ENCODE measurements at places on chromosomes 6 and 20.

DNA sequence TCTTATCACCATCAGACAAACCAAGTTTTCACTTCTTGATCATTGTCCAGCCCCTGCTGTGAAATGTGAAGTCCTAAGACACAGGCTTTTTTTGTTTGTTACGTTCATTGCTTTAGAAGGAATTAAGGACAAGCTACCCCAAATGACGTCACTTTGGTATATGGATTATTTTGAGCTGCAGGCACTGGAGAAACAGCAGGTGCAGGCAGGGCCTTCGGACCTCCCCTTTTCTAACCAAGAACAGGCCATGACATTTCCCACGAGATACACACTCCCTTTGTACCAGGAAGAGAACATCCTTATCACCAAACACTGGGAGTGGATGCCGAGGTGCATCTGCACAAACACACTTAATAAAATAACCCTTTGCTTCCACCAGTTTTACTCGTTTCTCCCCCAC is 418.0 kb upstream of the SULF2 start:
- DNase-seq = no peak

DNA sequence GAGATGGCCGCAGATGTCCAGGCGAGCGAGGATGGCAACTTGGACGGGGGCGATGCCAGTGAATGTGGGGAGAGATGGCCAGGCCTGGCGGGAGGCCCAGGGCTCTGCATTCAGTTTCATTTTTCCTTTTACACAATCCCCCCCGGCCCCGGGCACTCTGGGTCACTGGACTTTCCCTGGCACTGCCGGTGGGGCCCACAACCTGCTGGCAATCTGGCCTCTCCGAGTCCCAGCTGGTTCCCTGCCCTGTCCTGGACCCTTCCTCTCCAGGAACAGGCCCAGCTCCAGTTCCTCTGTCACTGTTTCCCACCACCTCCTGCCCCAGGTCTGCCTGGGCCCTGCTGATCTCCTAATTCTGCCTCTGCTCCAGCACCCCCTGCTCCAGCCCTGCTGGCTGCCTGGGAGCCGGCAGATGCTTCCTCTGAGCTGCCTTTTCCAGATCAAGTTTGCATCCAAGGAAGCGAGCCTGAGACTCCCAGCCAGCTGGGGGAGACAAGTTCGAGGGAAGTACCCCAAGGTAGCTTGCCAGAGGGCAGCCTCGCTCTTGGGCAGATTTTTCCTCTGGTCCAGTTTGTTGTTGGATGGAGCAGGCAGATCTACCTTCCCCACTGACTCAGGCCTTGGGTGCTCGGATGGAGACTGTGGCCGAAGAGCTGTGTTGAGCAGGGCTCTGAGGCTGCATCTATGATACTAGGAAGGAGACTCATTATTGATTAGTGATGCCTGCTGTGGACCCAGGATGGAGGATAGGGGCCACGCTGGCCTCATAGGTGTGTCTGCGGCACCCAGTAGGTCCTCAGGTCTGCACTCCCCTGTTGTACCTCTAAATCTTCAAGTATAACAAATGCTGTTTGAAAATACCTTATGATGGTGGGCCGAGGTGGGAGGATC is 83.2 kb downstream of the CEBPB start:
- DNase-seq = no peak

- peak; percentile 28 for DNase-seq
Measured at GRCh38 chr6:27545271-27546046, 72.6 kb upstream of the ZNF184 start.

DNA sequence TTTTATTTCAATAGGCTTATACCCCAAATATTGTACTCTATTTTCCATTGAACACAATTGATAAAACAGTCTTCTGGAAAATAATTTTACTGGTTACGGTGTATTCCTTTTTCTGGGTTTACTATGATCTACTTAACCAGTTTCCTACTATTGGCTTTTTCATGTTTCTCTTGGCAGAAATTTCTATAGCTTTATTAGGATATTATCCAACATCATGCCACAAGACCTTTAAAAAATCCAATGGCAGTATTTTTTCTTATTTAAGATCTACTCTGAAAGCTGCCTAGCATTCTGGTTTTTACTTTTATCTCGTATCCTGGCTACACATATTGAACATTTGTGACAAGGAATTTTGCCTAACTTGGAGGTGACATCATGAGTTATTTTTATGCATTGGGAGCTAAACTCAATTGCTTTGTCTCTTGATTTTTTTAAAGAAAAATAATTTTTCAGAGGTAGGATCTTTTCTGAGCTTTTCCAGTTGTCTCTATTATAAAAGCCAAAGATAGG is 45.5 kb downstream of the SLC9A8 start:
- no peak for DNase-seq

GRCh38 chr20:57860576-57860975 is 150.8 kb upstream of the PMEPA1 start:
- no peak for DNase-seq

DNA sequence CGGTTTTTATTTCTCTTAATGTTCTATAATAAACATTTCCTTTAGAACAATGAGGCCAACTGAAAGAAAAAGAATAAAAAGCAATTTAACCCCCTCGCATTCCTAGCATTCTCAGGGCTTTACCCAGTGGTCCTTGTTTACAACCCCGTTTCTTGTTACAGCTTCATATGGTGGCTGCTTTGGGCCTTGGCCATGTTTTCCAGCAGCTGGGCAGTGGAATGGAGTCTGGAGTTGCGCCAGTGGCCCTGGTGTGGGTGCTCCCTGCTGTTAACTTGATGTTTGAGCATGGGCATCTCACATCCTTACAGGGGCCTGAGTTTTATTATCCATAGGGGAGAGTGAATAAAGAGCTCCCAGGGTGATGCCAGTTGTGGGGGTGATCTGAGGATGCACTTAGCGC is 18.8 kb downstream of the EFCAB8 start:
- DNase-seq = no peak

- DNase-seq = no peak
Measured at GRCh38 chr20:38065764-38066375, 32.3 kb downstream of the RPRD1B start.

GRCh38 chr6:65627015-65627414 is 80.0 kb downstream of the EYS start:
- DNase-seq = no peak

DNA sequence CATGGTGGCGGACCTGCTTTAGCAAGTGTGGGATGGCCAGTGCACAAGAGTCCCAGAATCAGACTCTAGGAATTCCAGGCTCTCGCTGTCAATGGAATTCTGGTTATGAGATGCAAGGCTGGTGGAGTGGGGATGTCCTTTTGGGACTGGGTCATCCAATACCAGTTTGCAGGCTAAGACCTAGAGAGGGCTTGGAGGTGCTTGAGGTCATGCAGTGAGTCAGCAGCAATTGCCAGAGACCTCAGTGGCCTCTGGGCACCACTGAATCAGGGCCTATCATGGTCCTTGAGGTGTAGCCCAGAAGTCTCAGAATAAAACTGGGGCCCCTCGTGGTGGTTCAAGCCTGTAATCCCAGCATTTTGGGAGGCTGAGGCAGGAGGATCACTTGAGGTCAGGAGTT is 1.4 kb upstream of the SCRT2 start:
- no peak for DNase-seq

DNA sequence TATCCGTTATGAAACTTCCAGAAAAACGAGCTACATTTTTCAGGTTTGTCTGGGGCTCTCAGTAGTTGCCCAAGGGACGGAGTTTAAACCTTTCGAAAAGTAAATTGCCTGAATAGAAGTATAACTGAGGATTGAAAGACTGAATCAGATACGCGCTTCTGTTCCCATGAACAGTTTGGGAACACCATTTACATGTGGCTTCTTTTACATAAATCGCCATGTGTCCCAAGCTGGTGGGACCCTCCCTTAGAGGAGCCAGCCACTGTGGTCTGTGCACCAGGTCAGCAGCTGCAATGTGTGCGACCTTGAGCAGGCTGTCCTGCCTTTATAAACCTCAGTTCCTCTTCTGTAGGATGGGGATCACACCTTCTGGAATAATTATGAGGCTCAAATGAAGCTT is 11.0 kb downstream of the ENTPD6 start:
- no peak for DNase-seq

- DNase-seq = no peak
Measured at GRCh38 chr20:51042657-51043247, 19.8 kb upstream of the KCNG1 start.

DNA sequence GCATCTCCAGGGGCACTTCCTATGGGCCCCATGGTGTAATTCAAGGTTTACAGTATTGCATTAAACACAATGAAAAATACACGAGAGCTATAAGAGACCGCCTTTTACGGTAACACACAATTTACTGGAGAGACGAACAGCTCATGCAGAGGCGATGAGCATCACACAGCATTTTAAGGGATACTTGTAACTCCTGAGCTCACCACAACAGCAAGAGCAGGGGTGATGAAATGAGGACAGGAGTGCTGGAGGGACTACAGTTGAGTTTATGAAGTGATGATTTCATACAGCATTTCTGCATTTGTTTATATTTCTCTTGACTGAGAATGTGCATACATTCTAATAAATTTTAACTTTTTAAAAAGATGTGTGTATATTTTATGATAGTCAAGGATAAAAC is 113.9 kb downstream of the WDR27 start:
- DNase-seq = no peak

GRCh38 chr6:23989885-23990533 is 136.0 kb upstream of the NRSN1 start:
- no peak for DNase-seq

- DNase-seq = no peak
Measured at GRCh38 chr20:63084563-63084927, 77.8 kb upstream of the BHLHE23 start.

GRCh38 chr6:128275030-128275429 is 245.4 kb downstream of the PTPRK start:
- no peak for DNase-seq

GRCh38 chr6:165899611-165900010 is 236.6 kb upstream of the PDE10A start:
- no peak for DNase-seq

DNA sequence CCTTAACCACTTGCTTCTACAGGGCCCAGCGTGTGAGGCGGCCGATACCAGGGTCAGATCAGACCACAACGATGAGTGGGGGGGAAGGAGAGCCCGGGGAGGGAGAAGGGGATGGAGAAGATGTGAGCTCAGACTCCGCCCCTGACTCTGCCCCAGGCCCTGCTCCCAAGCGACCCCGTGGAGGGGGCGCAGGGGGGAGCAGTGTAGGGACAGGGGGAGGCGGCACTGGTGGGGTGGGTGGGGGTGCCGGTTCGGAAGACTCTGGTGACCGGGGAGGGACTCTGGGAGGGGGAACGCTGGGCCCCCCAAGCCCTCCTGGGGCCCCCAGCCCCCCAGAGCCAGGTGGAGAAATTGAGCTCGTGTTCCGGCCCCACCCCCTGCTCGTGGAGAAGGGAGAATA is 2.8 kb downstream of the RING1 start:
- DNase-seq = no peak

- DNase-seq = no peak
Measured at GRCh38 chr20:63241272-63241671, 5.6 kb downstream of the BIRC7 start.

DNA sequence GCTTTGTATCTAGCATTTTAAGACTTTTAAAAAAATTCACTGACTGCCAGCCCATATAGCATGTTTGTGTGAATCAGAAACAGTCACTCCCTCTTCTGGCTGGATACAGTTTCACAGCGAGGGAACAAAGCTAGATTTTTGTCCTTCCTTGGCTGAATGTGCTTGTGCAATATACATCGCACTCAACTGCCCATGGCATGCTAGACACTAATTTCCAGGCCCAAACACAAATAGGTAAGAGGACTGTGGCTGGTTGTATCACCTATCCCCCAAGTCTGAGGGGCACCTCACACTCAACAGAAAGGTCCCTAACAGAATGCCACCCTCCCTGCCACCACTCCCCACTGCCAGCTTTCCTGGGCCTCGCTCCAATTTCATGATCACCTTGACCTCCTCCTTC is 16.2 kb upstream of the BLCAP start:
- no peak for DNase-seq

DNA sequence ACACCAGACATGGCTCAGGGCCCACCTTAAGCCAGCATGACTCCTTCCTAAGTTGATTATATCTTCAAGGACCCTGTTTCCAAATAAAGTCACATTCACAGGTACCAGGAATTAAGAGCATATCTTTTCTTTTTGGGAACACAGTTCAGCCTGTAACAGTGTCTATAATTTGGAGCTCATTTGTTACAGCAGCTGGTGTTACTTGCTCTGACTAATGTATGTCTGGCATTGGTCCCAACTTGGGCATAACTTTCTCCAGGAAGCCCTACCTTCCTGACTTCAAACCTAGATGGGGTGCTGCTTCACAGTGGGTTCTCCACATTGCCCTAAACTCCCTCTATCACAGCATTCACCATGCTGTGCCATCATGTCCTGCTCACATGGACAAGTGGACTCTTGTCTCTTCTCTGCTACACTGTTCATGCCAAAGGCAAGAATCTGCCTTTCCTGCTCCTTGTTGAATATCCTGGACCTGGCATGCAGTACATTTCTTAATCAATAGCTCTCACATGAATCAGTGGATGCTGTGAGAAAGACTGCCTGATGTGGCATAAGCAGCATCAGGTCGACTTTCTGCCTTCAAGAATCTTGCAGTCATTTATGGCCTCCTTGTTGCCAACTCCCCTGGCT is 117.4 kb upstream of the FOXA2 start:
- DNase-seq = no peak

DNA sequence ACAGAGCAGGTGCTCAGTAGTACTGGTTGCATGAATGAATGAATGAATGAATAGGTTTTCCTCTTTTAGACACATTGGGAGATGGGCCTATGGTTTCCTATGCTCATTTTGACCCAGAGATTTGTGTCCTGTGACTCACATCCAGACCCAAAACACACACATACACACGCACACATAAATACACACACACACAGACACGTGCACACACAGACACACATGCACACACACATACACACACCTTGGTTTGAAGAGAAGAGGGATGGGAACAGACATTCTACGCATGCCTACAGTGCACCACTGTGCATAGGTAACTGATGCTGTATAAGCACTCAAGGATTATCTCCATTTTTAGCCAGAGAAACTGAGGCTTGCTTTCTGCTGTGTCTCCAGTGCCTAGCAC is 4.1 kb downstream of the JPH2 start:
- no peak for DNase-seq

GRCh38 chr20:46213946-46214823 is 94.1 kb downstream of the CDH22 start:
- no peak for DNase-seq

GRCh38 chr20:10225439-10226060 is 6.9 kb downstream of the SNAP25 start:
- DNase-seq = no peak

GRCh38 chr6:161748535-161749416 is 474.9 kb upstream of the AGPAT4 start:
- peak; percentile 0 for DNase-seq

GRCh38 chr6:112044856-112045255 is 9.0 kb upstream of the CCN6 start:
- no peak for DNase-seq

GRCh38 chr6:40532349-40533000 is 54.7 kb downstream of the LRFN2 start:
- DNase-seq = no peak

Measured in stimulated activated CD8-positive, alpha-beta memory T cell treated with anti-CD3 and anti-CD28 coated beads, Interleukin-4, amount 100 ng/mL, for 24 hours (primary cell).